Stromal cell of bone marrow (primary cell): ENCODE measurements at places on chromosomes 11 and 22.

- DNase-seq, result no peak
These were observed 843.0 kb downstream of the TBC1D22A start for GRCh38 chr22:47605441-47605840.

GRCh38 chr11:1597331-1597993, 632 bp downstream of the KRTAP5-2 start:
- no peak for DNase-seq

GRCh38 chr11:120676991-120677390, 165.4 kb downstream of the GRIK4 start:
- no peak for DNase-seq

DNA sequence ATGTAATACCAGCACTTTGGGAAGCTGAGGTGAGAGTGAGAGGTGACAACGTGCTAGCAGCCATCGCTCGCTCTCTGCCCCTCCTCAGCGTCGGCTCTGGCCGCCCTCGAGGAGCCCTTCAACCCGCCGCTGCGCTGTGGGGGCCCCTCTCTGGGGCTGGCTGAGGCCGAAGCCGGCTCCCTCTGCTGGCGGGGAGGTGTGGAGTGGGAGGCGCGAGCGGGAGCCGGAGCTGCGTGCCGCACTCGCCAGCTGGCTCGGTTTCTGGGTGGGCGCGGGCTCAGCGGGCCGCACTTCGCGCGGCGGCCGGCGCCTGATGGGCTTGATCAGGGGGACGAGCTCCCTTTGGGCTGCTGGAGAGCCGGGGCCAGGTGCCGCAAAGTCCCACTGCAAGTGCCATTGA, 98.9 kb upstream of the UBASH3B start:
- DNase-seq, result no peak

DNA sequence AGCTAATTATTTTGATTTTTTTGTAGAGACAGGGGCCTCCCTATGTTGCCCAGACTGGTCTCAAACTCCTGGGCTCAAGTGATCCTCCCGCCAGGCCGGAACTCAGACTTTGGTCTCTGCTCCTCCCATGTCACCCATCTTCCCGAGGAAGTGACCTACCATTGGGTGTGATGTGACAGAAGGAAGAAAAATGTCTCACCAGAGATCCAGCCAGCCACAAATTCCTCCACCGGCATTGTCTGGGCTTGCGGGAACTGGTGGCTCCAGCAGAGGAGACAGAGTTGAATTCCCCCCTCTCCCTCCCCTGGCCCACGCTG, 772 bp downstream of the SLC25A45 start:
- DNase-seq, result no peak

- DNase-seq, result no peak
These were observed 33.6 kb downstream of the SYN3 start for GRCh38 chr22:33024626-33025025.

DNA sequence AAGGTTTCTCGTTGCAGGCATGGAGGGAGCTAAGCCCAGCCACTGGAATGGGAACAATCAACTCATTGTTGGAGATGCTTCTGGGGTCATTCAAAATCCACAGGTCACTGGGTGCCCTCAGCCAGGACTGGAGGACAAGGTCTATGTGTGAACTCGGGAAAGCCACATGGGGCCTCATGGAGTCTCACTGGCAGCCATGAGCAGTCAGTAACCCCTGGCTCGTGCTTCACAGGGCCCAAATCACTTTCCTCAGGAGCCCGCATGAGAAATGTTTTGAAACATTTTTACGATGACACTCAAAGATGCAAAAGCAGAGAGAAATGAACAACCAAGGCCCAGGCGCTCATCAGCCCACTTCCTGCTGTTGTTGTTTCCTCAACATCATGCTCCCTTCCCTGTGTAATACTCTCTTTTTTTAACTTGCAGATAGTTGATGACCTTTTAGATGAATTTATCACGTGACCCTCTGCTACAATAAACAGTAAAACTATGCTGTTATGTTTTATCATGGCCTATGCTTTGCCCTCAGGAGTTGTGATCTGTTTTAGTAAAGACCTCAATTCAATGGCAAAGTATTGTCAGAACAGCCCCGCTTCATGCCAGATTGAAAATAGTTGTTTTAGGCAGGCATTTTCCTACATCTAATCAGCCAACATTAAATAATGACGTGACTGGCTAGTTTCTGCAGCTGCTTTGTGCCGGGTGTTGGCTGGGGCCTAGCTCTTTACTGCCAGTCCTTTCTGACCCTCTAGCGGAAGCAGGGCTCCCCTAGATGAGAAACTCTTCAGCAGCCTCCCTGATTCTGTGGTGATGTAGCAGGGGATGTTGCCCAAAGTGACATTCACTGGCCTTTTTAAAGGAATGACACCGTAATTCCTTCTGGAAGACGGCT, 39.7 kb downstream of the ADAMTS15 start:
- no peak for DNase-seq

- DNase-seq, result no peak
These were observed 5.5 kb upstream of the NFAM1 start for GRCh38 chr22:42437488-42438292.

DNA sequence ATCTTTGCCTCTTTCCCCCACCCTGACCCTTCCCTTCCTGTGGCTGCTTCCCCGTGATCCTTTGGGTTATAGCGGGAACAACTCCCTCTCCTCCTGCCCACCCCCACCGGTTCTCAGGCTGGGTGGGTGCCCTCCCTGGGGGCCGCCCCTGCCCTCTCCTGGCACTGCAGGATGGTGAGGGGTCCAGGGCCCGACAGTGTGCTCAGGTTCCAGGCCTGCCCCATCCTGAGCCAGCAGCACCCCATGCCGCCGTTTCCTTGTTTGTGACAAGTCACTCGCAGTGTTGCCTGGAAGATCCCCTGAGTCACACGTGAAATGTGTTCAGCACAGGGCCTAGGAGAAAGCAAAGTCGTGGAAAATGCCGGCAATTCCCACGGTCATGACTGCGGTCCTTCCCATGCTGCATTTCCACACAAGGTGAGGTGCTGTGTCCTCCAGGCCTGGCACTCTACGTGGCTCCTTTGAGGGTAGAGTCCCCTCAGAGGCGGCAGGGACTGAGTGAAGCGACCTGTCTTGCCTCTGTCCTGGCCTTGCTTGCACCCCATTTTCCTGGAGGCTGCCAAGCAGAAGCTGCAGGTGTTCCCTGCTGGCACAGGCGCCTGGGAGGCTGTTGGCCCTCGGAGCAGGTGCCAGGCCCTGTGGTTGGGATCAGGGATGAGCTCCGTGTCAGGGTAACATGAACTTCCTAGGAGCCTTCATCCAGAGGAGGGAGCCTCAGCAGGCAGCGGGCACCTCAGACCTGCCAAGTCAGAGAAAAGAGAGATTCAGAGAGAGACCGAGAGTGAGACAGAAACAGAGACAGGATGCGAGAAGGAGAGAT, 80.5 kb upstream of the LINC01488 start:
- DNase-seq, result no peak

DNA sequence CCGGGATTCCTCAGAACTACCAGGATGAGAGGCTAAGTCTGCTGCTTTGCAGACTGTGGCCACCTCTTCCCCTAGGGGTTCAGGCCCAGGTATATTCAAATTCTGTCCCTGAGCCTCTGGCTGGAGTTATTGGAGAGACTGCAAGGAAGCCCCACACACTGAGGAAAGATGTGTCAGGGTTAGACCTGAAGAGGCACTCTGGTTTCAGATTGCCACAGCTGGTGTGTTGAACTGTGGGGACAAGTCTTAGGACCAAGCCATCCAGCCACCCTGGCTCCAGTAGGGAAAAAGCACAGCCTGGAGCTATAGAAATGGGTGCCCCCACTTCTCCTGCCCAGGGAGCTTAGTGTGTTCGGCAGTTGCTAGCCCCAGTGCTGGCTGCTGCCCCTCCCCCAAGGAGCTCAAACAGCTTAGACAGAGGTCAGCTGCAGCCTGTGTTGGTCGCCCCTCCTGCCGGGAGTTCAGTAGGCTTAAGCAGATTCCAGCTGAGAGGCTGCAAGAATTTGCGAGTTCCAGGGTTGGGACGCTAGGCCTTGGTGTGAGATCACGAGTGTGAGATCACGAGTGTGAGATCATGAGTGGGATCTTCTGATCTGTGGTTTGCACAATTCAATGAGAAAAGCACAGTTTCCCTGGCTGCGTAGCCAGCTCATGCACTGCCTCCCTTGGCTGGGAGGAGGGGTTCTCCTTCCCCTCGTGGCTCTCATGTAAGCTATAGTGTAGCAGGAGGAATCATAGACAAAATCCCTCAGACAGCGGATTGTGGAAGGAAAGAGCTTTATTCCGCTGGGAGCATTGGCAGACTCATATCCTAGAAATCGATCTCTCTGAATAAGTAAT, 552.1 kb upstream of the CHORDC1 start:
- DNase-seq, result no peak

DNA sequence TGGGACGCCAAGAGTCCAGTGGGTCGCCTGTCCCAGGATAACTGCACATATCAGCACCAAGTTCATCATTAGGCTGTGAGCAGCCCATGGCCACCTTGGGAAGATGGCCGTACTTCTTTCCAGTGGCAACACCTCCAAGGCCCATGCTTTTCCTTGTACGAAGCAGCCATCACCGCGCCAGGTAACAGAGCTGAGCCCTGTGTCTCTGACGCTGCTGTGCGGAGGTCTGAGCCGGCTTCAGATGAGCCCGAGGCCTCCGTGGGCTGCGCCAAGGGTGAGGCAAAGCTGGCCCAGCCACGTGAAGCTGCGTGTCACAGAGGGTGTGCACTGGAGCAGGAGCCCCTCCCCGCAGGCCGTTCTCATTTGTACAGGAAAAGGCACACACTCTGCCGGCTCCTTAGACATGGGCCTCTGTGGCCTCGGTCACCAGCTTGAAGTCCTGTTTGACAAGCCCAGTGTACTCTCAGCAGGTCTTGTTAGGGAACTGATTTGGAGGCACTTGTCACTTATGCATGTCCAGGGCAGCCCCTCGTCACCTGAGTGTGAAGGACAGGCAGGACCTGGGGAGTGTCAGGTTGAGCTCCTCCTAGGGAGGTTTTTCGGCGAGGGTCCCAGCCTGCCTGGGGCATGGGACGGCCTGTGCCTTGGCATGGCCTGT, 401.5 kb downstream of the TBC1D22A start:
- DNase-seq, result no peak

- DNase-seq, result no peak
These were observed 296.3 kb downstream of the BRD1 start for GRCh38 chr22:49531368-49531791.

- DNase-seq, result peak; percentile 72
These were observed 570.3 kb downstream of the OPCML start for GRCh38 chr11:132962041-132962440.

- DNase-seq, result no peak
These were observed 544.6 kb downstream of the CNTN5 start for GRCh38 chr11:99565333-99565732.

DNA sequence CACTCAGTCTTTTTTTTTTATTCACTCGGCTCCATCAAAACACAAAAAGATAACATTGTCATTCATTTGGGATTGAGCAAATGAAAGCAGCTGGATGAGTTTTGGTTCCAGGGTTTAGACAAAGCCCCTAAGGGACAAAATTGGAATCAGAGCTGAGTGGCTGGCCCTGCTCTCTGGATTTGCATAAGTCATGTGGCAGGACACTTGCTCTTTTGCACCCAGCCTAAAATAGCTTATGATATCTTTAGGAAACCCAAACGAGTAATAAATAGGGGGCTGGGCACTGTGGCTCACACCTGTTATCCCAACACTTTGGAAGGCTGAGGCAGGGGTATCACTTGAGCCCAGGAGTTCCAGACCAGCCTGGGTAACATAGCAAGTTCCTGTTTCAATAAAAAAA, 11.0 kb upstream of the TMEM121B start:
- DNase-seq, result no peak

DNA sequence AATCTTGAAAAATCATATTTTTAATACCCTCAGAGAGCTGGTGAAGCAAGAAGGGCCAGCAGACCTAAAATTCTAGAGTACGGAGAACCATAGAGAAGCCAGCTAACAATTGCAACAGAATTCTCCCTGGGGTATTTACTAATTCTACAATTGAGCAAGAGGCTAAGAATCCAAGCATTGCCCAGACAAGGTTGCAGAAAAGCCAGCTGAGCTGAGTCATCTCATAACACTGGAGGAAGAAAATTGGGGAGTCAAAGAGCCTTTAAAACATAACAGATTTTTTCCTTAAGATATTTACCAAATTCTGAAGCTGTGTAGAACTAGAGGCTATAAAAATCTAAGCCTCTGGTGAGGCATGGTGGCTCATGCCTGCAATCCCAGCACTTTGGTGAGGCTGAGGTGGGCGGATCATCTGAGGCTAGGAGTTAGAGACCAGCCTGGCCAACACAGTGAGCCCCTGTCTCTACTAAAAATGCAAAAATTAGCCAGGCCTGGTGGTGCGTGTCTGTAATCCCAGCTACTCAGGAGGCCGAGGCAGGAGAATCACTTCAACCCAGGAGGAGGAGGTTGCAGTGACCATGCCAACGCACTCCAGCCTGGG, 13.6 kb upstream of the TMEM216 start:
- DNase-seq, result peak; percentile 99

GRCh38 chr11:88424881-88425280, 87.3 kb upstream of the CTSC start:
- DNase-seq, result no peak
